Hepatocyte (in vitro differentiated cells): ENCODE measurements at places on chromosomes 4 and X. TPM values are rescaled to one million over a fixed set of nuclear protein-coding genes. Genes with fewer than 3 reads are reported as not detected.

- DNase-seq = peak; percentile 78
Measured at GRCh38 chr4:138053641-138054301, 188.4 kb downstream of the SLC7A11 start.

- no peak for DNase-seq
Measured at GRCh38 chr4:147865926-147866325, 134.0 kb downstream of the ARHGAP10 start.

DNA sequence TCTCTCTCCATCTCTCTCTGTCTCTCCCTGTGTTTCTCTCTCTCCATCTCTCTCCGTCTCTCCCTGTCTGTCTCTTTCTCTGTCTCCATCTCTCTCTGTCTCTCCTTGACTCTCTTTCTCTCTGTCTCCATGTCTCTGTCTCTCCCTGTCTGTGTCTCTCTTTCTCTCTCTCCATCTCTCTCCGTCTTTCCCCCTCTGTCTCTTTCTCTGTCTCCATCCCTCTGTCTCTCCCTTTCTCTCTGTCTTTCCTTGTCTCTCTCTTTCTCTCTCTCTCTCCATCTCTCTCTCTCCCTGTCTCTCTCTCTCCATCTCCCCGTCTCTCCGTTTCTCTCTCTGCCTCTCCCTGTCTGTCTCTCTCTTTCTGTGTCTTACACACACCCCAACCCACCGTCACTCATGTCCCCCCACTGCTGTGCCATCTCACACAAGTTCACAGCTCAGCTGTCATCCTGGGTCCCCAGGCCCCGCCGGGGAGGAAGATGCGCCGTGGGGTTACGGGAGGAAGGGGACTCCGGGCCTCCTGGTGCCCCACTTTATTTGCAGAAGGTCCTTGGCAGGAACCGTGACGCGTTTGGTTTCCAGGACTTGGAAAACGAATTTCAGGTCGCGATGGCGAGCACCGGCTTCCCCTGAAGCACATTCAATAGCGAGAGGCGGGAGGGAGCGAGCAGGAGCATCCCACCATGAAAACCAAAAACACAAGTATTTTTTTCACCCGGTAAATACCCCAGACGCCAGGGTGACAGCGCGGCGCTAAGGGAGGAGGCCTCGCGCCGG lies 1.2 kb upstream of the SHOX start:
- no peak for DNase-seq

GRCh38 chrX:104469771-104470170 lies 96.2 kb upstream of the IL1RAPL2 start:
- DNase-seq = no peak

GRCh38 chrX:54230435-54231148 lies 47.5 kb upstream of the FAM120C start:
- DNase-seq = no peak

- peak; percentile 46 for DNase-seq
Measured at GRCh38 chr4:154877110-154877760, 96.2 kb downstream of the RBM46 start.

- DNase-seq = no peak
Measured at GRCh38 chr4:101348367-101348827, 1.1 kb upstream of the PPP3CA start.

GRCh38 chrX:40130207-40130606 lies 32.4 kb upstream of the BCOR start:
- DNase-seq = no peak

DNA sequence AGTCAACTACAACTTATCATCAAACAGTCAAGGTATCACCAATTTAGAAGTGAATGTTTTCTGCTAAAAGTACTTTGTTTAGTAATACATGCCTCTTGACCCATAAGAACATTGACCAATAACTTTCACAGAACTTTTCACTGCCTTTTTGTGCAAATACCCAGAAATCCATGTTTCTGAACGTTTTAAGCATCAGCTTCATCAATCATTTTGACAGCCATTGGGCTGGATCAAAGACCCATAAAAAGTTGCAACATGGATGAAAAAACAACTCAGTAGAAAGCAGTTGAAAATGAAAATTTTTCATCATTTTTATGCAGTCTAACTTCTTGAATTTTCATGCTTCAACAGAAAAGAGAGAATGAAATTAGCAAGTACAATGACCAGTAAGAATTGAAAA lies 466.7 kb downstream of the TRAM1L1 start:
- DNase-seq = no peak

- DNase-seq = no peak
Measured at GRCh38 chrX:19842542-19842941, 44.9 kb downstream of the SH3KBP1 start.

DNA sequence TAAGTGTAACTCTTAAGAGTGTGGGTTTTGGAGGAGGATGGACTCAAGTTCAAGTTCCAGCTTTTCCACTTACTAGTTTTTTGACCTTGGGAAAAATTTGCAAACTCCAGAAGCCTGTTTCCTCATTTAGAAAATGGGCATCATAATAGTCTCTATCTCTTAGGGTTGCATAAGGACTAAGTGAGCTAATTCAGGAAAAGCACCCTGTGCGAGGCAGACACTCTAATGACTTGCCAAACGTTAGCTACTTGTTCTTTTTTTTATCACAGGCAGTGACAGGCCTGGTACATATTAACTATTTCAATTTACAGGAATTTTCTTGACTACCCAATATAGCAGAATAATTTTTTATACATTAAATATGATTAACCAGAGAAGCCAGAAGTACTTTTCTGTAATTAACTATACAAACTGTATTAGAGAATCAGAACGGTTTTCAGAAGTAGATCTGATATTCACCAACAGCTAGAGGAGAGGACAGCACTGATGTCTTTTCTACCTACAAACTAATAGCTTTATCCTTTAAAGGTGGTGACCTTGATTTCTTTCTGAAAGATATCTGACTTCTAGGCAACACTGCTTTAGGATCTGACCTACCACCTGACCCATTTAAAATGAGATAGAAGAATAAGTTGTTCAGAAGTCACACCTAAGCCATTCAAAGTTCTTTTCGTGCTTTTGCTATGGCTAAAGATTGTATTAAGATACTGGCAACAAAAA lies 139.6 kb upstream of the HAND2 start:
- DNase-seq = no peak

GRCh38 chr4:35760807-35761206 lies 483.5 kb downstream of the ARAP2 start:
- DNase-seq = no peak

GRCh38 chr4:96093057-96093456 lies 253.2 kb downstream of the PDHA2 start:
- no peak for DNase-seq

DNA sequence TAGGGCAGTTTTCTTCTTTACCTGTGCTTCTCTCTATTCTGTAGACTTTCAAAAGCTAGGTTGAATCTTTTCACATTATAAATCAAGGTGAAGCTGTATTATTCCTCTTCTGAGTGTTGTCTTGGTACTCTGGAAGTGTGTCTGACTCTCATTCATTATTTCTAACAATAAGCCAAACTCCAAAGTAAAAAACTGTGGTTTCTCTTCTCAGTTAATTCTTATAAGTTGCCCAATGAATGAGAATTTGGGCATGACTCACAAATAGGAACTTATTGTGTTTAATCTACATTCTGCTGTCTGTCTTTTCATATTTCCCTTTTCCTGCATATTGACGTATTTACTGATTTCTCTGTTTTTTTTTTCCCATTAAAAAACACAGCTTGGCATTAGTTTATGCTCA lies 714.5 kb downstream of the CCSER1 start:
- DNase-seq = no peak

DNA sequence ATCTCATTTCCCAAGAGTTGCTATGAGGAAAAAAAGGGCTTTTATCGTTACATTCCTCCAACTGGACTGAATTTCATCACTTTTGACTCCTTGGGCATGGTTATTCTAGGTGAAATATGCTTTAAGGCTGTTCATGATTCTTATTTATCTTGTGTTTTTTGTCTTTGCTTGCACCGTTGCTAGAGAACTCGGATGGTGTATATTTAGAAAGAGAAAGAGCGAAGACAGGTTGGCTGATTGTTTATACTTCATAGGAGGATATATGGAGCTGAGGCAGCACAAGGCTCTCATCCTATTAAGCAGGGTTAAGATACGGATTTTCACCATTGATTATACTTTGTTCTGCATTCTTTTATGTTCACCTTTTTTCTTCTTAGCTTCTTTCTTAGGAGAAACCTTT lies 94.9 kb upstream of the GEMIN8 start:
- DNase-seq = no peak

DNA sequence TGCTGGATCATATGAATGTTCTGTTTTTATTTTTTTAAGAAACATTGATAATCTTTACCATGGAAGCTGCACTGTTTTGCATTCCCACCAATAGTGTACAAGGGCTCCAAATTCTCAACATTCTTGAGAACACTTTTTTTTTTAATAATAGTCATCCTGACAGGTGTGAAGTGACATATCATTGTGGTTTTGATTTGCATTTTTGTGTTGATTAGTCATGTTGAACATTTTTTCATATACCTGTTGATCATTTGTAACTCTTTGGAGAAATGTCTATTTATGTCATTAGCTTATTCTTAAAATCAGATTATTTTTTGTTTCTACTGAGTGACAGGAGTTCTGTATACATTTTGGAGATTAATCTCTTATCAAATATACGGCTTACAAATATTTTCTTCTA lies 408.5 kb downstream of the GLUD2 start:
- no peak for DNase-seq

- peak; percentile 76 for DNase-seq
Measured at GRCh38 chr4:101345596-101346350, 1.6 kb downstream of the PPP3CA start.

DNA sequence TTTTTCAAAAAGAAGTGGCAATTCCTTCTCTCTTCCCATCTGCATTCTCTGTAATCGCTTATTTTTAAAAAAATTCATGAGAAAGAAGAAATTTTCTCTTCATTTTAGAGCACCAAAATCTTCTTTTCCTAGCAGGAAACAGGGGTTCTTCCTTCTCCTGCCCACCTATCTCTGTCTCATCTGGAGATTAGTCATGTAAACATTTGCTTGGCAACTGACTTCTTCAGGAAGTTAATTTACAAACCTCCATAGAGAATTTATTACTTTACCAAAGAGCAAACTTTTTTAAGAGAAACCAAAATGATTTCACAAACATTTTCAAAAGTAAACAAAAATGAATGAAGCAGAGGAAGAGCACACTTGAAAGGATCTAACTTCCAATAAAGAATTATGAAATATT lies 13.5 kb downstream of the TTC29 start:
- DNase-seq = no peak

- DNase-seq = peak; percentile 10
Measured at GRCh38 chr4:14178421-14178820, 550.9 kb upstream of the BOD1L1 start.

- no peak for DNase-seq
Measured at GRCh38 chr4:55613621-55614020, 21.6 kb upstream of the PDCL2 start.

DNA sequence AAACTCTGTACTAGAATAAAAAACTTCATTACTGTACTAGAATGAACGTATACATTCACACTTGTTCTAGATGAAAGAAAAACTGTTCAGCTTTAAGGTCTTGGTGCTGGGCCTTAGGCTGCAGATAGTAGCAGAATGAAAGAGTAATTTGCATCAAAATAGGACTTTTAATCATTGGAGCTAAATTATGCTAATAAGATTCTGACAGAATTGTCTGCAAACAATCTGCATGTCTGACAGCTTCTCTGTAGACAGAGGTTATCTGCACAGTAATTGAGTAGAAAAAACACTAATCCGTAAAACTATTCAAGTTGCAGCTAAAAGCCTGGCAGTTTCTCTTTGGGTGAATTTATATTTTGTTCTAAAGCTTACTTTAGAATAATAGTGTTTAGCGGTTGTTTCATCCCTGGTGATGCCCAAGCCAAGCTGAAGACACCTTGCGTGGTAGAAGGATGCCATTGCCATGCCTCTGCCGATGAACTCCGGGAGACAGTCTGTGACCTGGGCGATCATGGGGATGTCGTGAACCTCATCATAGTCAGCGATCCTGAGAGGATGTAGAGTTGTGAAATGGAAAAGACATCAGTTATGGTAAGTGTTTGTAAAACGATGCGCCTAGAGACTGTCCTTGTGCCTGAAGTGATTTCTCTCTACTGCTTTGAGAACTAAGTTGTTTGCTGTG lies 25.3 kb downstream of the LRP2BP start:
- no peak for DNase-seq

Gene TRIM60
- not detected in 2 replicates for polyA plus RNA-seq

Gene NEUROG2
- polyA plus RNA-seq = 0.39 TPM in 1 of 2 replicates, not detected in the other

Gene HTATSF1
- polyA plus RNA-seq = 36.6 and 37.3 TPM in 2 replicates

Gene SLC38A5
- 14.5 and 23.4 TPM in 2 replicates for polyA plus RNA-seq

Gene CSAG2
- 0.33 and 0.64 TPM in 2 replicates for polyA plus RNA-seq

Gene CDS1
- polyA plus RNA-seq = 10.5 and 11.0 TPM in 2 replicates

Gene EPGN
- 0.24 and 2.2 TPM in 2 replicates for polyA plus RNA-seq

Gene ZNF630
- 0.53 and 1.5 TPM in 2 replicates for polyA plus RNA-seq

Gene STOX2
- 6.3 and 9.2 TPM in 2 replicates for polyA plus RNA-seq

Gene ADH6
- polyA plus RNA-seq = 11.9 and 16.0 TPM in 2 replicates
